AG09309 (cell line): ENCODE measurements at places on chromosomes 4 and X.

GRCh38 chr4:142465526-142465925 lies 380.6 kb downstream of the INPP4B start:
- DNase-seq = no peak

DNA sequence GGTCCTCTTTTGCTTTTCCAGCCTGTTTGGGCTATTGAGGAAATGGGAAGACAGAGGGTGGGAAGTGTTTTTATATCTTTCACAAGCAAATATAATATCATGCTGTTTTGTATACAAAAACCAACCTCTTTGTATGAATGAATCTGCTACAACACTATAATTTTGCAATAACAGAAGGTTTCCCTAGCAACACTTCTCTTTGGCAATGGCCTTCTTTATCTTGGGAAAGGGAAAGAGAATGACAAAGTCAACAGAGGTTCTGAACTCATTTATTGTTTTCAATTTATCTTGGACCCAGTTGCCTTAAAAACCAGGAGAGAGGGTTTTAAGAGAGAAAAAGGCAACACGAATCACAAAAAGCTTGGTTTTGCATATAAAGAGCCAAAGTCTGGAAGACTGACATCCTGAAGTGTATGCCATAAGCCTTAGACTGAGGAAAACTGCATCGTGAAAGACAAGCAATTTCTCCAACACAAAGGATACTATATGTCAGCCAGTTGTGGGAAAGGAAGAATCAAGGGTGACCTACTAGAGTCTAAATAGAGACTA lies 121.8 kb upstream of the FAM241A start:
- DNase-seq = no peak

DNA sequence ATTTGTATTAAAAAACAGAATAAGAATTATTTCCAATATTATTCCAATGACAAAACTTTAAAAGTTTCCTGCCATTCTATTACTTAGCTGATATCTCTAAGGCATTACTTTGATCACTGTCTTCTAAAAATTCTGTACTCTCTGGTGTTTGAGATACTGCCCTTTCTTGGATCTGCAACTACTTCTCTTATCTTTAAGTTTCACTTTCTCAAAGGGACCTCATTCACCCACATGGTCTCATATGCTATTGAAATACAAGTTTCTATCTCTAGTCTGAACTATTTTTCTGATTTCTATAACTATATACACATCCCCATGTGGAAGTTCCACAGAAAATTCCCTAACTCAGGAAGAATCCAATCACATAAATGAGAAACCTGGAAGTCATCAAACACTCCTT lies 22.2 kb downstream of the TMPRSS11E start:
- no peak for DNase-seq

DNA sequence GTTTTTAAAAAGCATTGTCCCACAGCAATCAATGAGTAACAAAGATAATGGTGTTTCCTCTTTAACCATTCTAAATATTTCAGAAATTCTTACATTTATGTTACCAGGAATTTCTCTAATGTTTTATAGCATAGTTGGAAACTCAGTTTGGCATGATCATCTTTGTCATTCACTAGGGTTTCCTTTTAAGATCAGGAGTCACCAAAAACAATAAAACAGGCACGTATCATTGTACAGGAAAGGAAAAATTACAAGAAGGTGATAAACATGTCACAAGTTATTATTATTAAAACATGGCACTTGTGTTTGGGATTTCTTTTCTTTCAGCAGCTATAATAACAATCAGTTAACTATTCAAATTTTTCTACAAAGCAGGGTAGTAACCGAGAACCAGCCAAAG lies 84.0 kb downstream of the SLC10A7 start:
- DNase-seq = no peak

GRCh38 chr4:37770016-37770415 lies 56.5 kb upstream of the PGM2 start:
- peak; percentile 4 for DNase-seq
